ENCODE measurements at places on chromosomes 13 and 19.

DNA sequence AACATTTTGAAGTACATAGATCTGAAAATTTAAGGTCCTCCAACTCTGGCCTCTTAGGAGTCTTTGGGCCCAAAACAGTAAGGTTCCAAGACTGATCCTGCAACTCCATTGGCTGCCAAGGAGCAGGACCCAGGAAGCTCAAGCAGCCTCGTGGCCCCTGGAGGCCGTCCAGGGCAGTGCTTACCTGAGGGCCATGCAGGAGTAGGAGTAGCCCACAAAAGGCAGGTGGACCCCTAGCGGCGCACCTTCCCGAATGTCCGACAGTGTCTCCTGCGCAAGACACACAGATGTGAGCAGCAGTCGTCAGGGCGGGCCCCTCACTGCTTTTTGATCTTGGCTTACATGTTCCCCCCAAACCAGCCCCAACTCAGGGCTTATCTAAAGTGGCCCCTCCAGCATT, 5.7 kb upstream of the SIX5 start:
- DNase-seq = no peak

GRCh38 chr13:20964904-20965303, 62.4 kb upstream of the XPO4 start:
- no peak for DNase-seq

- no peak for DNase-seq
These were observed 13.9 kb upstream of the DNAJC15 start for GRCh38 chr13:43009506-43009905.

GRCh38 chr13:102599426-102600012, 2.7 kb downstream of the TPP2 start:
- DNase-seq = no peak

GRCh38 chr19:53826876-53827275, 2.8 kb upstream of the NLRP12 start:
- DNase-seq = no peak
